GM12878 (cell line): ENCODE measurements at places on chromosomes 12 and 14. TPM values are rescaled to one million over a fixed set of nuclear protein-coding genes. Genes with fewer than 3 reads are reported as not detected.

Gene OR4E2
- not detected in 2 replicates for total RNA-seq

- DNase-seq = no peak
- H3K27me3 ChIP-seq = no peaks in the 10 kb centered on the region
- H3K4me3 ChIP-seq = no peak overlapping the region
Observed at GRCh38 chr12:127503246-127503645, 763.7 kb upstream of the TMEM132C start.

GRCh38 chr12:63206909-63207308, 55.9 kb upstream of the AVPR1A start:
- no peak for DNase-seq
- H3K4me1 ChIP-seq = no peaks in the 10 kb centered on the region
- no peak overlapping the region for H3K4me3 ChIP-seq
- H3K27ac ChIP-seq = no peak overlapping the region
- no peaks in the 10 kb centered on the region for H3K27me3 ChIP-seq
- H3K36me3 ChIP-seq = no peaks in the 10 kb centered on the region

GRCh38 chr12:115722181-115722580, 555.3 kb downstream of the MED13L start:
- H3K4me1 ChIP-seq = no peaks in the 10 kb centered on the region
- H3K36me3 ChIP-seq = no peaks in the 10 kb centered on the region
- no peaks in the 10 kb centered on the region for H3K27me3 ChIP-seq
- H3K27ac ChIP-seq = no peak overlapping the region
- no peak overlapping the region for H3K4me3 ChIP-seq

Gene REP15
- total RNA-seq = not detected in 2 replicates

DNA sequence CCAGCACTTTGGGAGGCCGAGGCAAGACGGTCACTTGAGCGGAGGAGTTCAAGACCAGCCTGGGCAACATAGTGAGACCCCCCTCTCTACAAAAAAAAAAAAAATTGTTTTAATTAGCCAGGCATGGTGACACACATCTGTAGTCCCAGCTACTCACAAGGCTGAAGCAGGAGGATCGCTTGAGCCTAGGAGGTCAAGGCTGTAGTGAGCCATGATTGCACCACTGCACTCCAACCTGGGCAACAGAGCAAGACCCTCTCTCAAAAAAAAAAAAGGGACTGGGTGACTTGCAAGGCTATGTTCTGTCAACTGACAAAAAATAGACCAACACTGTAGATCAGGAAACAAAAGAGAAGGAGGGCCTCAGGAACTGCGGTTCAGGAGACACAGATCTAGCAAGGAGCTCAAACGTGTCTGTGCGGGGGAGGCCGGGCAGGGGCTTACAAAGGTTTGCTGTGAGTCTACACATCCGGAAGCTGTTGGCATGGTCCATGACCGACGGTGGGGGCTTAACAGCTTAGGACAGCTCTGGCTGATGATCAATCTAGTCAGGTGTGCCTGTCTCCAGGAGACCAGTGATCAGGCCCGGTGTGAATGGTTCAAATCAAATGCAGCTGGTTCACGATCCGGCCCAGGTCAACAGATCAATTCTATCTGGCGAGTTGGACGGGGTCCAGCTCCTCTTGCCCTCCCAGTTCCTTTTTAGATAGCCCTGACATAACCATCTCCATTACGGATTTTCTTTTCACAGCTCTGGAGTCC, 31.7 kb upstream of the INF2 start:
- H3K4me1 ChIP-seq = peaks cover 56% of the 10 kb centered on the region
- peak overlapping the region; percentile 71 for H3K27ac ChIP-seq
- no peak for DNase-seq
- H3K4me3 ChIP-seq = no peak overlapping the region; the same call in 1 of the 2 replicates
- no peaks in the 10 kb centered on the region for H3K27me3 ChIP-seq
- H3K36me3 ChIP-seq = no peaks in the 10 kb centered on the region

DNA sequence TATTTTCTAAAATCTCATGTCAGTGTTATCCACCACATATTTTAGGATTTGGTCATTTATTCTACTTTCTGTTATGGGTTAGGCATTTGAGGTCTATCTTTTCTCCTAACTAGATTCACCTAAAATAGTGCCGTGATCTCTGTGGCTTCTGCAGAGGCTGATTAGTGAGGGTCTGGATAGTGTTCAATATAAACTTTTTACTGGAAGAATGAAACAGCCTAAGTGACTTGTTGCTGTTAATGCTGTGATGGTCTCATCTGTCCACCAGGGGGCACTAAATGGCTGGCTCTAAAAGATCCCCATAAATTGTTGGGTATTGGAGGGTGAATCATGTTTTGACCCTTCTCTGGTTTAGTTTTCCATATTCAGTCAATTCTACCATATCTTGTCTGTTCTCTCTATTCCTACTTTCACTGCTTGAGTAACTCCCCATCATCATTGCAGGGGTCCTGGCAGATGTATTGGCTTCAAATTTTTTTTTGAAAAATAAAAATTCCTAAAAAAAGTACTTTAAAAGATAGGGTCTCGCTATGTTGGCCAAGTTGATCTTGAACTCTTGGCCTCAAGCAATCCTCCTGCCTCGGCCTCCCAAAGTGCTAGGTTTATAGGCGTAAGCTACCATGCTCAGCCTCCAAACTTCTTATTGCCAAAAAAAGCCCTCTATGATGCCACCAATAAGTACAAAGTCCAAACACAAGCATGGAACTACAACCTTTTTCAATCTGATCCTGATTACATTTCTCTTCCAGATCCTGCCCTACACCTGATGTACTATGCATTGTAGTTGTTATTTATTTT, 6.9 kb downstream of the PABPN1 start:
- peaks cover 10% of the 10 kb centered on the region for H3K36me3 ChIP-seq
- no peak overlapping the region for H3K4me3 ChIP-seq
- no peak overlapping the region for H3K27ac ChIP-seq
- no peaks in the 10 kb centered on the region for H3K27me3 ChIP-seq

DNA sequence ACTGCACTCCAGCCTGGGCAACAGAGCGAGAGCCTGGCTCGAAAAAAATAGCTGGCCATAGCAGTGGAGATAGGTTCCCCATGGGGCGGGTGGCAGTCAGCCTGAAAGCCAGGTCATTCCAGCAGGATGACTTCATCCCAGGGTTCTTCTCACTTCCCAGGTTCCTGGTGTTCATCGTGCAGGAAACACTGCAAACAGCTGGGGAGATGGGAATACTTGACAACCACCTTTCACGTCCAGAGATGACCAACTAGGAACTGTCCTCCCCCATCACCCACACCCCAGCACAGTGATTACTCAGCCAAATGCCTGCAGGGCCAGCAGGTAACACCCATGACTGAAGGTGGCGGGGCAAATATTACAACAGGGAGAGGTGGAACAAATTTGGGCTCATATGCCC, 1.7 kb downstream of the VSIG10 start:
- H3K4me3 ChIP-seq = no peak overlapping the region
- peaks cover 5% of the 10 kb centered on the region for H3K27me3 ChIP-seq
- no peaks in the 10 kb centered on the region for H3K36me3 ChIP-seq

DNA sequence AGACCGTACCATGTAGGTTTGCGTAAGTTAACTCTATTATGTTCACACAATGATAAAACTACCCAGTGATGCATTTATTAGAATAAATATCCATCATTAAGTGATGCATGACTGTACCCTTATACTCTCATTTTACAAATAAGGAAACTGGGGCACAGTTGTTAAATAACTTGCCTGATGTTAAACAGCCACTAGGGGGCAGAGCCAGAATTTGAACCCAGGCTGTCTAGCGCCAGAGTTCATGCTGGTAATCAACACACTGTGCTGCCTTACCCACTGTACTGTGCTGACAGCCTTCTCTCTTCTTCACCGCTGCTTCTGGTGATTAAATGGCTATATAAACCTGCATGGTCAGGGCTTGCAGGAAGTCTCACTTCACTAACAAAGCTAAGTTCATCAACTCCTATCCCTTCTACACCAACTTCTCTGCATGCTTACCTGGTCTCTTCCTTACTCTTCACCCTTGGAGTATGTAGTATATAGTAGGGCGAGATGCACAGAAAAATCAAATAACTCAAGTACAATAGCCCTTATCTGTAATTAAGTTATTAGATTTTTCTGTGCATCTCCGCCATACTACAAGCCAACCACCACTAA, 43.6 kb upstream of the APPL2 start:
- no peaks in the 10 kb centered on the region for H3K27me3 ChIP-seq
- H3K36me3 ChIP-seq = no peaks in the 10 kb centered on the region
- no peaks in the 10 kb centered on the region for H3K4me1 ChIP-seq
- H3K4me3 ChIP-seq = no peak overlapping the region
- no peak for DNase-seq

Gene VWF
- 0.23 and 0.53 TPM in 2 replicates for total RNA-seq

DNA sequence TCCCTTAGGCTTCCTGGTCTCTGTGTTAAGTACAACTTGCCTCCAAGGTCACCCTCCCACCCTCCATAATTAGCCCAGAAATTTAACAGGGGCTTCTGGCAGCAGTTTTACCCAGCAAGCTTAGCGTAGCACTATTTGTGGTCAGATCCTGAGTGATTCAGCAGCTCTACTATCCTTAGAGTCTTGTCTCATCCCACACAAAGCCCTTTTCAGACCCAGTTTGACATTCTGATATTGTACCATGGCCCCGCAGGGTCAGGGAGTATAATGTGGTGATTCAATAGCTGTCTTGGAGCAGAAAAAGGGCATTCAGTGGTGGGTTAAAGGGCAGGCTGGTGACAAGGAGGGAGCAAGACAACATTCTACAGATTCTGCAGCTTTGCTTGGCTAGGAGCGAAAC, 153.8 kb upstream of the DDHD1 start:
- no peak overlapping the region for H3K4me3 ChIP-seq
- DNase-seq = no peak
- H3K4me1 ChIP-seq = peaks cover 6% of the 10 kb centered on the region

DNA sequence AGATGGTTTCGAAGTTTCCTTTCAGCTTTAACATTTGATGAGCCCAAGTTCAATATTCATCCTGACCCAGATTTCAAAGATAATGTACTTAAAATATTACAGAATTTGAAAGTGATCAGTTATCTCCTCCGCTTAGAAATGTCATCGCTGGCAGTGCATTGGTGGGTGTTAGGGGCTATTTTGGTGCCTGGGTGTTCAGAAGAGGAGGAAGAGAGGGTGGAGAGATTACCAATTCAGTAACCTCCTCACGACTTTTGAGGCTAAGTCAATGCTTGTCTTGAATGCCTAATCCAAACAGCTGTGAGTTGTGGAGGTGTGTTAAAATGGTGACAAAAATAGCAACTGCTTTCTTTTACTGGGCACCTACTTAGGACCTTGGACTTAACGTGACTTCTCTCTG, 13.8 kb upstream of the DGLUCY start:
- H3K27me3 ChIP-seq = no peaks in the 10 kb centered on the region
- DNase-seq = no peak
- no peaks in the 10 kb centered on the region for H3K36me3 ChIP-seq
- H3K27ac ChIP-seq = no peak overlapping the region

Gene LRRC10
- total RNA-seq = not detected in 2 replicates

Gene ANKRD33
- not detected in 2 replicates for total RNA-seq

- peak overlapping the region; percentile 79 for H3K4me3 ChIP-seq
- peak overlapping the region; percentile 75 for H3K27ac ChIP-seq
- no peaks in the 10 kb centered on the region for H3K36me3 ChIP-seq
- H3K27me3 ChIP-seq = no peaks in the 10 kb centered on the region
Observed at GRCh38 chr14:35808076-35808637, 938 bp downstream of the RALGAPA1 start.

DNA sequence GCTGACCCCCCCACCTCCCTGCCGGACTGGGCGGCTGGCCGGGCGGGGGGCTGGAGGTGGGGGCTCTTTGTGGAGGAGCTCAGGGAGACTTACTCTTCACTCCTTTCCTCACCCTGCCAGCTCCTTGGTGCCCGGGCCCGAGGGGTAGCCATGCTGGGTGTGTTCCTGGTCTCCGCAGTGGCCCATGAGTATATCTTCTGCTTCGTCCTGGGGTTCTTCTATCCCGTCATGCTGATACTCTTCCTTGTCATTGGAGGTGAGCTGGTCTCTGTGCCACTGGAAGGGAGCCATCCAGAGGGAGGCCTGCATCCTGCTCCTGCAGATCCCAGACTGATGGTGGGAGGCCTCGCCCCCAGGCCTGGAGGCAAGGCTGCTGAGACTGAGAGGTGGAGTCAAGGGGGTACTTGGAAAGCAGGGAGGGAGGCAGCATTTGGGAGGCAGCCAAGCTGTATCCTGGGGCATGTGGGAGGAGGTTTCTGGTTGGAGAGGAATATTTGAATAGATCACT, 19.7 kb downstream of the SOAT2 start:
- H3K36me3 ChIP-seq = no peaks in the 10 kb centered on the region
- no peaks in the 10 kb centered on the region for H3K4me1 ChIP-seq

- no peaks in the 10 kb centered on the region for H3K36me3 ChIP-seq
- DNase-seq = no peak
- peak overlapping the region; percentile 42; the same call in 1 of the 2 replicates for H3K27ac ChIP-seq
- H3K27me3 ChIP-seq = no peaks in the 10 kb centered on the region
- no peak overlapping the region for H3K4me3 ChIP-seq
Observed at GRCh38 chr14:61691495-61691894, 3.8 kb upstream of the HIF1A start.

Gene PRB3
- not detected in 2 replicates for total RNA-seq

Gene MYF5
- total RNA-seq = not detected in 2 replicates

DNA sequence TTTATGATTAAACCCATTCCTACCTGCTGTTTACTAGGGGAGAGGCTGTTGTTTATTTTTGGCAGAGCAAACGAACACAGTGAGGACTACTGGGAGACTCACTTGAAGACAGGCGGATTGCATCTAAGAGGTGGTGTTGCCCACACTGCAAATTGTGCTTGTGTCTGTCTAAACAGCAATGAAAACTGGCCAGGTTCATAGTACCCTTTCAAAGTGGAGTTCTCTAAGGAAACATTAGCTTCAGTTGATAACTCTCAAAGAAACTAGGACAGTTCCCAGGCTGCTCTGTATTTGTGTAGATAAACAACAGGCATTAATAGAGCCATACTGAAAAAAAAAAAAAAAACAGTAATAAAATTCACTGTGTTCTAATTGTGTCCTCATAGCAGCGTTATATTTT, 466.0 kb upstream of the RGS6 start:
- H3K4me3 ChIP-seq = no peak overlapping the region
- peaks cover 6% of the 10 kb centered on the region for H3K4me1 ChIP-seq
- no peak overlapping the region for H3K27ac ChIP-seq
- no peaks in the 10 kb centered on the region for H3K27me3 ChIP-seq

- no peaks in the 10 kb centered on the region for H3K36me3 ChIP-seq
- no peak for DNase-seq
- H3K4me3 ChIP-seq = no peak overlapping the region
- H3K27ac ChIP-seq = no peak overlapping the region
Observed at GRCh38 chr12:86852451-86852850, 596.3 kb upstream of the MGAT4C start.

Gene SMCO3
- not detected in 2 replicates for total RNA-seq

- no peaks in the 10 kb centered on the region for H3K27me3 ChIP-seq
- H3K27ac ChIP-seq = no peak overlapping the region
- H3K4me1 ChIP-seq = no peaks in the 10 kb centered on the region
- H3K36me3 ChIP-seq = no peaks in the 10 kb centered on the region
Observed at GRCh38 chr12:44655846-44656245, 220.3 kb downstream of the NELL2 start.

GRCh38 chr12:123614531-123614930, 12.6 kb downstream of the DDX55 start:
- H3K4me1 ChIP-seq = no peaks in the 10 kb centered on the region
- peaks cover 29% of the 10 kb centered on the region for H3K36me3 ChIP-seq
- no peak overlapping the region for H3K27ac ChIP-seq
- DNase-seq = no peak
- H3K4me3 ChIP-seq = no peak overlapping the region
